ENCODE measurements at places on chromosomes 4 and X.

DNA sequence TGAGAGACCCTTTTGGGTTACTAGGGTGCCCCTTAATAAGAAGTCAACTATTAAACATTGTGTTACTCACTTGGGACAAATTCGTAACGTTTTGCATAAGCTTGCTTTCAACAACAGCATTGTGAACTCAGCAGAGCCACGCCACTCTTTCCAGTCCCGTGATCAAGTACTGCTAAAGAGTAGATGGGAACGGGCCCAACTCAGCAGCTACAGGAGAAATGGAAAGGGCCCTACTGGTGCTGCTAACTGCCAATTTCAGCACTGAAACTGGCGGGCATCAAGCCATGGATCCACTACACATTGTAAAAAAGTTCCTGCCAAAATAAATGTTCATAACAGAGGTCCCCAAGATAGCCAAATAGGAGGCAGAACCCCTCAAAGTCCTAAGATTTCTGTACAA is 19.0 kb upstream of the DHX15 start:
- DNase-seq: no peak

- no peak for DNase-seq
Measured at GRCh38 chr4:181825564-181825963, 417.6 kb upstream of the TENM3 start.

GRCh38 chrX:18883961-18884765 is 99.8 kb downstream of the PHKA2 start:
- DNase-seq: no peak

GRCh38 chrX:7170898-7171297 is 22.9 kb upstream of the PUDP start:
- peak; percentile 10 for DNase-seq

DNA sequence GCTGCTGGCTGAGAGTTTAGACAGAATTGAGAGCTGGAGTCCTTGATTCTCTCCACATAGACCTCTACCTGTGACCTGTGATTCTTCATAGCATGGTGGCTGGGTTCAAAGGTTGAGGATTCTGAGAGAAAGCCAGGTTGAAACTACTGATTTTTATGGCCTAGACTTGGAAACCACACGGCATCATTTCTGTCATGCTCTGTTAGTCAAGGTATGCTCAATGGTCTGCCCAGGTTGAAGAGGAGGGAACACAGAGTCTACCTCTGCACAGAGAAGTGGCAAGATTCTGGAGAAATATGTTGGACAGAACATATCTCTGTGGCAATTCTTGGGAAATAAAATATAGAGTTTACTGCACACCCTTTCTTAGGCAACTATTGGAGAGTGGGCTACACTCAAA is 57.2 kb upstream of the CXorf66 start:
- DNase-seq: no peak

GRCh38 chrX:22748093-22748999 is 251.4 kb upstream of the DDX53 start:
- peak; percentile 12 for DNase-seq

DNA sequence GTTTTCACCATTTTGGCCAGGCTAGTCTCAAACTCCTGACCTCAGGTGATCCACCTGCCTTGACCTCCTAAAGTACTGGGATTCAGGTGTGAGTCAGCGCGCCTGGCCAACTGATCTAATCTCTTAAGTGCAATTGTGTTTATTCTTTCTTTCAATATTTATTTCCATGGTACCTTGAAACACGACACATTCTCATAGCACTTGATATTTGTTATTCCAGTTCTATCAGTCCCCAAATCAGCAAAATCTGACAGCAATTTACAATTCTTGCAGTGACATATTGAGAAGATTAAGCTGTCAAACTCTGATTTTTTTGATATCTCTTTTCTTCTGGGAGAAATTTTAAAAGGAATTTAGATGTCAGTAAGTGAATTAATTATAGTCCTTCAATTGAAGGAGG is 218.1 kb upstream of the FAT4 start:
- no peak for DNase-seq

- DNase-seq: no peak
Measured at GRCh38 chr4:80142394-80143306, 54.7 kb upstream of the PRDM8 start.

DNA sequence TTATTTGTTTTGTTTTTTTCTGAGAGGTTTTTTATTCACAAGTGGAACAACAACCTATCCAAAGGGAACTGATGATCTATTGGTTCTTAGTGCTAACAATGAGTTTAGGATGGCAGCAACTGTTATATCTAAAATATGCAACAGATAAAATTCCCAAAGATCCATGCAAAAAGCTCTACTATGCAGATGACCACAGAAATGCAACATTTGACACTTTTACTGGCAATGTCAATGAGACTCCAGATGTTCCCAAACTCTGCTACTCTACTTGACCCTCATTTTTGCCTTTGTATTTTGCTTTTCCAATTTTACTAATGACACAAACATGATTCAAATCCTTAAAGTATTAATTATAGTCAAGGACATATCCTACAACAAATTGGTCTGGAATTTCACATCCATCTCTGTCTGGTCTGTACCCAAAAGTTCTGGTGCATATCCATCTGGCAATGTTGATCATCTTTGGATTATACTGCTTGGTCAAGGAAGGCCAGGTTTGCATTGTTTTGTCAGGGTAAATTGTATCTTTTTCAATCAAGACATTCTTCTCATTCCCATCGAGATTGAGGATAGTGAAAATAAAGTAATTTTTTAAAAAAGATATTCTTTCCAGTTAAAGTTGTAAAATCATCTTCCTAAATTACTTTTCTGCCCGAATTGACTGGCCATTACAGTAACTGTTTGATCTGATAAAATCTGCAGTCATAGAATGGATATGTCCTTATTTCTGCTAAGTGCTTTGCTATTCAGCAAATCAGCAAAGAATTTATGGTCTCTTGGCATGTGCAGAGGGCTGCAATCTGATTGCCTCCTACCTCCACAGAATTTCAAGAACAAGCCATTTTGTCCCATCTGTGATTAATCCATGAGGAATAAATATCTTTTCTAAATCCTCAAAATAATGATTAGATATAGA is 73.6 kb downstream of the FGFBP1 start:
- DNase-seq: no peak

DNA sequence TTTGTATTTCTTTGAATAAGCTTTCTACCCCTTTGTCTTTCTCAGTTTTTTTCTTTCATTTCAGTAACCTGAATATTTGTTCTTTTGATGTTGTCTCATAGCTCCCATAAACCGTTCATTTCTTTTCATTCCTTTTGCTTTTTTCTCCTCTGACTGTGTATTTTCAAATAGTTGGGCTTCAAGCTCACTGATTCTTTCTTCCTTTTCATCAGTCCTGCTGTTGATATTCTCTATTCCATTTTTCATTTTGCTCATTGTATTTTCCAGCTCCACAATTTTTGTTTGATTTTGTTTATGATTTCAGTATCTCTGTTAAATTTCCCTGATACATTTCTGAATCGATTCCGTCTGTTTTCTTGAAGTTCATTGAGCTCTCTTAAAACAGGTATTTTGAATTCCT is 129.6 kb upstream of the NUDT6 start:
- DNase-seq: no peak

DNA sequence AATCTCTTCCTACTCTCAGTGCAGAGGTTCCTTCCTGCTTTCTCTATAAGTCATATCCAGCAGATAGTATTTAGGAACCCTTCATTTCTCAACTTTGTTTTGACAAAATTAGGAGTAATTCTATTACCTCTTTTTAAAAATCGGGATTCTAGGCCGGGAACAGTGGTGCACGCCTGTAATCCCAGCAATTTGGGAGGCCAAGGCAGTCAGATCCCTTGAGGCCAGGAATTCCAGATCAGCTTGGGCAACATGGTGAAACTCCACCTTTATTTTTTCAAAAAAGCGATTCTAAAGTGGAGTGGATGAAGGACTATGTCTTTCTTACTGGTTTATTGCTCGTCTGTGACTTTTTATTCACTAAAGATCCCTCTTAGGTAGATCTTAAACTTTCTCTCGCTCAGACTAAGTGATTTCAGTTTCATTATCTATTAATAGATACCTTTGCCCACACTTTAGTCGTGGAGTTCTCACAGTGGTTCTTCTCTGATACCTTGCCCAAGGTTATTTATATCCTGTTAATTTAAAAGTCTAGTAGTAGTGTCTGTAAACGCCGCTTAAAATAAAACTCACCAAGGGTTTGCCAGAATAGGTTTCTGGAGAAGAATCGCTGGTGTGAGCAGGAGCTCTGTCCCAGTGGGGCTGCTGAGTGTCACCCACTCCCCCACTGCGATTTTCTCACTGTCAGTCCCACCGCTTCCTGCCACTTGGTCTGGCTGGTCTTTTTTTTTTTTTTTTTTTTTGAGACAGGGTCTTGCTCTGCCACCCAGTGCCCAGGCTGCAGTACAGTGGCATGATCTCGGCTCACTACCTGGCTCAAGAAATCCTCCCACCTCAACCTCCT is 27.0 kb upstream of the TMEM131L start:
- DNase-seq: peak; percentile 41

GRCh38 chrX:63967551-63967950 is 182.5 kb upstream of the ARHGEF9 start:
- DNase-seq: no peak

GRCh38 chr4:2684486-2684885 is 71.7 kb downstream of the TNIP2 start:
- no peak for DNase-seq

GRCh38 chrX:103488332-103488731 is 31.0 kb downstream of the RAB40A start:
- no peak for DNase-seq

DNA sequence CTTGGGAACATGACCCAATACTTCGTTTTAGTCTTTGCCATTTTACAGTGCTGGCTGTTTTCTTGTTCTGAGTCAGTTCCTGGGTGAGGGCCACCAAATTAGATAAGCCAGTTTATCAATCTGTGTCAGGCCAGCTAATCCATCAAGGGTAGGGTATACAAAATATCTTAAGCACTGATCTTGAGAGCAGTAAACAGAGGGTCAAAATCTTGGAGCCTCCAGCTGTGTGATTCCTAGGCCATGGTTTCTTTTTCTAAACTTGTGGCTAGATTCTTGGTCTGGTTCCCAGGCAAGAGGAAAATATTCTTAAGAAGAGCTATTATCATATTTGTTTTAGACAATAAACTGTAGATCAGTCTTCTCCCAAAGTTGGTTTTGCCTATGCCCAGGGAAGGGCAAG is 1396.6 kb upstream of the PABPC4L start:
- DNase-seq: no peak

DNA sequence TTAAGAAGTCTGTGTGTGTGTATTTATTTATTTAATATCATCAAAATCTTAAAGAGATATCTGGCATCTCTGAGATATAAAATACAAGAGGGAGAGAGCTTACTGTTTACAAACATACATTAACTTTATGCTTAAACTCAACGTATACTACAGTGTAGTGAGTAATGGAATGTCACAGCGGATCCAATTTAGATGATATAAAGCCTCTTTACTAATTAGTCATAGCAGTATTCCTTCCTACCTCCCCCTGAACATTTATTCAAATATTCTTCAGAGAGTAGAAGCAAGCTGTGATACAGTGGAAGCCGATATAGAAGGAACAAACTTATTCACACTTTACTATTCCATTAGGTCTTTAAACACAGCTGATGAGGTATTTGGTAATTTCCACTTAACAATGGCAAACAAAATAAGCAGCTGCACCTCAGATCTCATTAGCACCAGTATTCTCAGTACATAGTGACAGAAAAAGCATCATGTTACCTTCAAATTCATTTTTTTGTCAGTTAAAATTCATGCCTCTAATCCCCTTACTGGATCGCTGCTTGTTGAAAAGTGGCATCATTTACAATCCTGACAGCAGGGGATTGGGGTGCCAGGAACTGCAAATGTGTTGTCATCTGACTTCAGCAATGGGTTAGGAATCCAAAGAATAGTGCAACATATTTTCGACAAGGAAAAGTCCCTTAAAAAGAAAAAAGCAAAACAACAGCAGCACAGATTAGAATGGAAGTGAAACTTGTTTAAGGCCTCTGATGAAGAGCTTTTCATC is 658.7 kb upstream of the EPHA5 start:
- no peak for DNase-seq

- DNase-seq: no peak
Measured at GRCh38 chr4:23904639-23905071, 14.8 kb upstream of the PPARGC1A start.

DNA sequence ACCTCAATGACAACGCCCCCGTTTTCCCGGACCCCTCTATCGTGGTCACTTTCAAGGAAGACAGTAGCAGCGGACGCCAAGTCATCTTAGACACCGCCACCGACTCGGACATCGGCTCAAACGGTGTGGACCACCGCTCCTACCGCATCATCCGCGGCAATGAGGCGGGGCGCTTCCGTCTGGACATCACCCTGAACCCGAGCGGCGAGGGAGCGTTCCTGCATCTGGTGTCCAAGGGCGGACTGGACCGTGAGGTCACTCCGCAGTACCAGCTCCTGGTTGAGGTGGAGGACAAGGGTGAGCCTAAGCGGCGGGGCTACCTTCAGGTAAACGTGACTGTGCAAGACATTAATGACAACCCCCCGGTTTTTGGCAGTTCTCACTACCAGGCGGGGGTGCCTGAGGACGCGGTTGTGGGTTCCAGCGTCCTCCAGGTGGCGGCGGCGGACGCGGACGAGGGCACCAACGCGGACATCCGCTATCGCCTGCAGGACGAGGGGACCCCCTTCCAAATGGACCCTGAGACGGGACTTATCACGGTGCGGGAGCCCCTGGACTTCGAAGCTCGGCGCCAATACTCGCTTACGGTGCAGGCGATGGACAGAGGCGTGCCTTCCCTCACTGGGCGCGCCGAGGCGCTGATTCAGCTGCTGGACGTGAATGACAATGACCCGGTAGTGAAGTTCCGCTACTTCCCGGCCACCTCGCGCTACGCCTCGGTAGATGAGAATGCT is 2.2 kb downstream of the FAT4 start:
- DNase-seq: no peak

DNA sequence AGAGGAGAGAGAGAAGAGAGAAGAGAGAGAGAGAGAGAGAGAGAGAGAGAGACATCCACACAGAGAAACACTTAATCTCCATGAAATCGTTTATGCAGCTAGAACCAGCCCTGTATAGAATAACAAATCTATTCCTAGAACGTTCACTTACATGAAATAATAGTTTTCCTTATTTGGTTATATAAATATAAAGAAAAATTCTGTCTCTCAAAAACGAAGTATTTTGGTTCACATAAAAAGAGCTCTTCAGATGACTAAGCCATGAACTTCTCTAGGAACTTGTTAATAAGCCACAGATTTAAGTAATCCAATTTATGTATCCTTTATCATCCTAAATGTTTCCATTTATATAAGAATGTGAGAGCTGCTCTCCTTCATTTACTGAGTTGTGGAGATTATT is 1315.1 kb upstream of the PCDH7 start:
- DNase-seq: no peak

- DNase-seq: no peak
Measured at GRCh38 chr4:168218645-168219044, 99.9 kb downstream of the DDX60 start.

DNA sequence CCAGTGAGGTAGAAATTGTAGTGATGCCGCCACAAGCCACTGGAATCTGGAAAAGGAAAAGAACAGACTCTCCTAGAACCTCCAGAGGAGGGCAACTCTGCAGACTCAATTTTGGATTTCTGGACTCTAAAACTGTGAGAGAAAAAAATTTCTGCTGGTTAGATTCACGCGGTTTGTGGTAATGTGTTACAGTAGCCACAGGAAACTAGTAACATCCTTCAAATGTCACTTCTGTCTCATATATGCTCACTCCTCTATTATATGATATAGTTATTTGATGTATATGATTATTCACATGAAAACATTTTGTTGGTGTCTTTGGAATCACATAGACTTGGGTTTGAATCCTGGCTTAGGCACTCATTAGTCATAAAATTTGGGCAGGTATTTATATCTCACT is 18.8 kb downstream of the LDOC1 start:
- no peak for DNase-seq

GRCh38 chrX:154652311-154653047 is 900 bp downstream of the CTAG2 start:
- DNase-seq: no peak

- peak; percentile 11 for DNase-seq
Measured at GRCh38 chr4:17324386-17324830, 187.5 kb downstream of the QDPR start.

Data from CD4-positive, alpha-beta T cell (primary cell).